Thyroid gland (tissue), 4 donors: ENCODE measurements at places on chromosomes 2 and 18. TPM values are rescaled to one million over a fixed set of nuclear protein-coding genes. Genes with fewer than 3 reads are reported as not detected.

- H3K27me3 ChIP-seq = no peaks in the 10 kb centered on the region
- H3K36me3 ChIP-seq = no peaks in the 10 kb centered on the region
- no peaks in the 10 kb centered on the region for H3K4me1 ChIP-seq
Measured at GRCh38 chr18:27871726-27872125, 305.2 kb downstream of the CDH2 start.

DNA sequence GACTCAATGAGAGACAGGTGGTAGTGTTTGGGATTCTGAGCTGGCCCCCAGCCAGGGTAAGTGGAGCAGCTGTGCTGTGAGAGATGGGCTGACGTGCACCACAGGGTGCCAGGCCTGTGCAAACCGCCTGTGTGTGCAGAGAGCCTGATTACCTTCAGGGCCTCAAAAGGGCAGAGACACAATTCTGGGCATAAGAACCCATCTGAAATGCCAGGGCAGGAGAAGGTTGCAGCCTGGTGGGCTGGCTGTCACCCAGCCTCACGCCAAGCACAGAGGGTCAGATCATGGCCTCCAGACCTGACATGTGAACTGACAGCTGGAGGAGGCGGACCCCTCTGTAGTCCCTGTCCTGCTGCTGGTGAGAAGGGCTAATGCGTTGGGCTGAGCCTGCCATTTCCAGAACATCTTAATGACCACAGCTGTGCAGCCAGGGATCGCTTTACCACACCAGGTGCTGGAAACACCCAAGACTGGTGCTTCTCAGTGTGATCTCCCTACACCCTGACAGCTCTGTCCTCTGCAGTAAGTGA lies 100.9 kb downstream of the ARL4C start:
- H3K36me3 ChIP-seq = no peaks in the 10 kb centered on the region
- H3K4me3 ChIP-seq = no peak overlapping the region
- no peaks in the 10 kb centered on the region for H3K4me1 ChIP-seq

- H3K4me3 ChIP-seq = no peak overlapping the region
- peak; percentile 21 for DNase-seq
- H3K27me3 ChIP-seq = no peaks in the 10 kb centered on the region
- H3K27ac ChIP-seq = no peak overlapping the region
- H3K36me3 ChIP-seq = peaks cover 3% of the 10 kb centered on the region
Measured at GRCh38 chr2:152755029-152755428, 36.6 kb downstream of the ARL6IP6 start.

Gene PRKAG3
- total RNA-seq = not detected

Gene LRRC30
- not detected for total RNA-seq

DNA sequence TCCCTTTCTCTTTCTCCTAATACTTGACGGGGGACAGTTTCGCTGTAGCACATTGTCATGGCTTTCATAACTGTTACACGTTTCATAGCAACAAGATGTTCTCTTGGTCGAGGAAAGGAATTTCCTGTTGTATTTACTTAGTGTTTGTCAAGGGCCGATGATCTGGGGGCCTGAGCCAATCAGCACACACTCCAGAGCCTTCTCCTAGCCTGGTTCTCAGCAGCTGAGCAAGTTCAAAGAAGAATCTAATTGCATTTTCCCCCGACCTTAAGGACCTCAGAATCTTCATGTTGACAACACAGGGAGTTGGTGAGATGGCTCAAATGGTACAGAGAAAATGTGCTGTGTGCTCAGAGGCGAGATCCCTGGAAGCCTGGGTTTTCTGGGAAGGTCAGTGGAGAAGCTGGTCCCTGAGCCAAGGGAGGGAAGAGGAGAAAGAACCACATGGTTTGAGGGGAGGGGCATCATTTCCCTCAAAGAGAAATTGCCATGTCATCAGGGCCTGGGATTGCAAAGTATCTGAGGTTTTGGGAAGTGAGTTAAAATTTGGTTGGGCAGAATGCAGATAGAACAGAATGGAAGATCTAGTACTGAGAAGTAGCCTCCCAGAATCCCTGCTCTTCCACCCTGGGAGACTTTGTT lies 76.9 kb upstream of the AGAP1 start:
- no peaks in the 10 kb centered on the region for H3K36me3 ChIP-seq
- DNase-seq = peak; percentile 86
- H3K4me1 ChIP-seq = peaks cover 34% of the 10 kb centered on the region
- H3K4me3 ChIP-seq = no peak overlapping the region

GRCh38 chr18:22218835-22219234 lies 49.4 kb downstream of the GATA6 start:
- no peak overlapping the region for H3K4me3 ChIP-seq
- peaks cover 25% of the 10 kb centered on the region for H3K4me1 ChIP-seq
- H3K27me3 ChIP-seq = no peaks in the 10 kb centered on the region
- DNase-seq = no peak

- H3K27me3 ChIP-seq = no peaks in the 10 kb centered on the region
- DNase-seq = no peak
- H3K4me3 ChIP-seq = no peak overlapping the region
- H3K4me1 ChIP-seq = no peaks in the 10 kb centered on the region
- no peaks in the 10 kb centered on the region for H3K36me3 ChIP-seq
- no peak overlapping the region for H3K27ac ChIP-seq
Measured at GRCh38 chr2:234741976-234742375, 209.8 kb upstream of the SH3BP4 start.

- no peaks in the 10 kb centered on the region for H3K27me3 ChIP-seq
- H3K4me3 ChIP-seq = no peak overlapping the region
- H3K4me1 ChIP-seq = peaks cover 16% of the 10 kb centered on the region
- no peak for DNase-seq
Measured at GRCh38 chr2:42566837-42567321, 1.6 kb upstream of the MTA3 start.

DNA sequence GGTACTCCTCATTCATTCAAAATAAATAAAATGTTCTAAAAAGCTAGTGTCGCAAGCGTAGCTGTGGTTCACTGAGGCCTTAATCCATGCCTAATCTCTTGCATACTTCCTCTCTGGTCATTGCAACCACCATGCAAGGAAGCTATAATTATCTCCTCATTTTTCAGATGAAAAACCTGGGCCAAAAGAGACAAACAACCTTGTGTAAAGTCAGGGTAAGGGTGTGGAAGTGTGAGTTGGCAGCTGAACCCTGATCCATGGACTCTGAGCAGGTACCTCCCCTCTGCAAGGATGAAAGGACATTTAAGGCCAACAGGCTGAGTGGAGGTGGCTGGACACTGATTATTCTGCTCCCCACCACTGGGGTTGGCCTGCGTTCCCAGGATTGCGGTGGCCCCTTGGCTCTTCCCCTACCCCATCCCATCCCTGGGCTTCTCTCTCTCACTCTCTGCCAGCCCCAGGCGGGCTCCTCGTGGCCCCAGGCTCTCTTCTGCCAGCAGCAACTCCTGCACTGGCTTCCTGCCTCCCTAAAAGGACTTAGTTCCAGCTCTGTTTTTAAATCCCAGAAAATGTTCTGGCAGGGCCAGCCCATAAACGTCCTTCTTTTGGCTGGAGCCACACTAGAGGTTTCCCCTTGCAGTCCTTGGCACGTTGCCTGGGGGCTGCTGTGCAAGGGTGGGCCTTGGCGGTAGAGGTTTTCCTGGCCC lies 72.0 kb upstream of the AFF3 start:
- H3K27ac ChIP-seq = no peak overlapping the region
- peaks cover 17% of the 10 kb centered on the region for H3K4me1 ChIP-seq
- DNase-seq = no peak
- no peak overlapping the region for H3K4me3 ChIP-seq

- no peak overlapping the region for H3K4me3 ChIP-seq
- H3K27me3 ChIP-seq = no peaks in the 10 kb centered on the region
- no peak for DNase-seq
- H3K4me1 ChIP-seq = peaks cover 16% of the 10 kb centered on the region
- no peaks in the 10 kb centered on the region for H3K36me3 ChIP-seq
- H3K27ac ChIP-seq = no peak overlapping the region
Measured at GRCh38 chr2:27177441-27178351, 28.9 kb downstream of the TCF23 start.

DNA sequence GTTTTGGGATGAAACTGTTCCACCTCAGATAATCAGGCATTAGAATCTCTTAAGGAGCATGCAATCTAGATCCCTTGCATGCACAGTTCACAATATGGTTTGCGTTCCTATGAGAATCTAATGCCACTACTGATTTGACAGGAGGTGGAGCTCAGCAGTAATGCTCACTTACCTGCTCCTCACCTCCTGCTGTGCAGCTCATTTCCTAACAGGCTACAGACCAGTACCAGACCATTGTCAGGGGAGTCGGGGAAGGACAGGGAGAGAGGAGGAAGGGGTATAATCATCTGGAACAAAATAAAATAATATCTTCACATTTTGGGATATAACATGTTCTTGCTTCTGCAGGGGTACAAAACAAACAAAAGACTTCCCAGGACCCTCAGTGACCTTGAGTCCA lies 532.0 kb upstream of the FSHR start:
- no peak overlapping the region for H3K4me3 ChIP-seq
- H3K27ac ChIP-seq = no peak overlapping the region
- no peaks in the 10 kb centered on the region for H3K4me1 ChIP-seq
- H3K36me3 ChIP-seq = no peaks in the 10 kb centered on the region

DNA sequence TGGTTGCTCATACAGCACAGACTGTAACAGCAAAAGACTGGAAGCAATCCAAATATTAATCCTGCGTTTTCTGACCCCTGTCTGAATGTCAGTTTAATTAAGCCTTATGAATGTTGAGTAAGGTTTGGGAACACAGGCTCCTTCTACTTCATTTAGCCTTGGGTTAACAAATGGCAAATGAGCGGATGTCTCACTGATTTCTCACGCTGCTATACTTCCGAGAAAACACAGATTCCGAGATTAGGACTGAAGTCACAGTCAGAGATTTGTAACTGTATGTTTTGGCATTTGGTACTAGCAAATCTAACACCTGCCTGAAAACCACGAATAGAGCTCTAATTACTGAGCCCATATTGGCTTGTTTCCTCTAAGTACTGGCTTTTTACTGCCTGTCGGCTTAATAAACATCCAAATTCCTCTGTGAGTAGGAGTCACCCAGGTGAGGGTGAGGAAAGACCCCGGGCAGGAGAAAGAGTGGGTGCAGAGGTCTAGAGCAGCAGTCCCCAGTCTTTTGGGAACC lies 10.6 kb downstream of the MC5R start:
- H3K36me3 ChIP-seq = no peaks in the 10 kb centered on the region
- H3K4me1 ChIP-seq = no peaks in the 10 kb centered on the region
- no peaks in the 10 kb centered on the region for H3K27me3 ChIP-seq
- no peak for DNase-seq
- no peak overlapping the region for H3K27ac ChIP-seq

DNA sequence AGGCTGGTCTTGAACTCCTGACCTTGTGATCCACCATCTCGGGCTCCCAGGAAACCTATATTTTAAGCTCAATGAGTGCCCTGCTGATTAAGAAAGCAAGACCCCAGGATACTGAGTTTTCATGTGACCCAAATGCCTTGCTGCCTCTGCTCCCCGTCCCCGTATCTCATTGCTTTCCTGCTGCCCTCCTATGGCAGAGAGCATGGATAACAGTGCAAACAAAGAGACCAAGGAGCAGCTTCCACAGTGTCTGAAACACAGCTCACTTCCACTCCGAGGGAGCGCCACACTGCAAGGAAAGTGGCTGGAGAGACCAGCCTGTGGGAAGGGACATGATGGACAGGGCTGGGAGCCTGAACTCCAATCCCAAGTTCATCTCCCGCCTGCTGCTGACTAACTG lies 246.8 kb downstream of the TMEM182 start:
- H3K4me1 ChIP-seq = no peaks in the 10 kb centered on the region
- no peak for DNase-seq
- no peaks in the 10 kb centered on the region for H3K36me3 ChIP-seq
- no peak overlapping the region for H3K4me3 ChIP-seq
- no peak overlapping the region for H3K27ac ChIP-seq

Gene PLEKHB2
- 93.5 TPM for total RNA-seq

- no peak overlapping the region for H3K27ac ChIP-seq
- H3K4me3 ChIP-seq = no peak overlapping the region
- H3K36me3 ChIP-seq = no peaks in the 10 kb centered on the region
Measured at GRCh38 chr18:33757037-33757436, 179.0 kb downstream of the ASXL3 start.

Gene ADRA2B
- 1.3 TPM for total RNA-seq

DNA sequence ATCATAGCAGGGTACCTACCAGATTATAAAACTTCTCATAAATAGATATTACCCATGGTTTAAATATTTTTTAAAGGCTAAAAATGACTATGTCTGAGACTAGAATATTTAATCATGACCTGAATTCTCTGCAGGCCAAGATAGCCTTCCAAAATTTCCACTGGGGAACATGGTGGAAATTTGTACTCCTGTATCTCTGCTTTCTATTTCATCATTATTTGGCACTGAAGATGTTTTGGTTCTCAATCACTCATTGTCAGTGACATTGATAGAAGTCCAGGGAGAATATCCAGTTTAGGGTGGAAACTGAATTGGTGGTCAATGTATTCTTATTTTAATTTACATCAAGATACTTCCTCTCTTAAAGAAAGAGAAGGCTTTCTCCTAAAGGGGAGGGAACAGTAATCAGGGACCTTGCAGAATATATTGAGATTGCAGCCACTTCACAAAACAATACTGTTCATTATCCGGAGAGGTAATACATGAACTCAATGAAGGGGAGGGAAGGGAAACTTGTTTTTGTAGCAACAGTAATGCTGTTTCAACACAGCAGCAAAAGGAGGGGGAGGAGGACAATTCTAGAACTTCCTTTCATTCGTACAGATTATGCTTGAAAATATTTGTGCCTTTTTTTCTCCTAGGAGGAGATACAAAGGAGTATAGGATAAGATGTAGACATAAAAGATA lies 34.1 kb downstream of the EEF1B2 start:
- H3K27ac ChIP-seq = no peak overlapping the region
- no peak for DNase-seq
- no peaks in the 10 kb centered on the region for H3K36me3 ChIP-seq

Gene WNT10A
- total RNA-seq = not detected

DNA sequence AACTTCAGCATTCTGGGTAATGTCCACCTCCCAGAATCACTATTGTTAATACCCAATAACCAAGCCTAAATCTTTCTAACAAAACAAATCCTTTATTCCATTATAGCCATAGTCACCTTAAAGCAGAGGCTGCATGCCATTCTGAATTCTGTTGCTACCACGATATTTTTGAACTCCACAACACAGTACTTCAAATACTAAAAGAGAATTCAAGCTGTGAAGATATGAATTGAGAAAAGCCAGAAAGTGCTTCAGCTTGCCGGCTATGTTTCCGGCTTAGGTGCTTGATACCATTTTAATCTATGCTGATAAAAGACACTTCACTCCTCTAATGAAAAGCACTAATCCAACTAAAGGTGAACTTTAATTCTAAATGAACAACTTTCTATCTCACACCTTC lies 41.3 kb downstream of the GAREM1 start:
- no peak overlapping the region for H3K4me3 ChIP-seq
- no peaks in the 10 kb centered on the region for H3K36me3 ChIP-seq
- DNase-seq = no peak
- H3K27me3 ChIP-seq = no peaks in the 10 kb centered on the region
- no peak overlapping the region for H3K27ac ChIP-seq

DNA sequence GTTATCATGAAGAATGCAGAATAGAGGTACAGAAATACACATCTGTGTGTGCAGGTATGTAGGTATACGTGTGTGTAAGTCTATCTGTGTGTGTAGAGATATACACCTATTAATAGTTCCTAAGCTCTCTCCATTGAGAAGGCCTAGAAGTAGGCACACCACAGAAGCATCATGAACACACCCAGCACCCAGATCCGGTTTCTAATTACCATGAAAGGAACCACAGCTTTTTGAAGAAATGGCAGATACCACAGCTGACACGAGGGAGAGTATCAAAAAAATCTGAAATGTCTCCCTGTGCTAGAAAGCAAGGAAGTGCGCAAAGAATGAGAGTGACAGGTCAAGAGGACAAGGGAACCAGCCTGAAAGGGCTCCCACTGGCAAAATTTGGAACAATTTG lies 27.7 kb upstream of the AP1S3 start:
- H3K4me3 ChIP-seq = no peak overlapping the region
- H3K36me3 ChIP-seq = no peaks in the 10 kb centered on the region
- H3K4me1 ChIP-seq = no peaks in the 10 kb centered on the region
- no peaks in the 10 kb centered on the region for H3K27me3 ChIP-seq
- no peak overlapping the region for H3K27ac ChIP-seq
